BE2C (cell line): ENCODE measurements at places on chromosomes 16 and 17.

- no peak for DNase-seq
Measured at GRCh38 chr16:50302472-50303005, 36.2 kb downstream of the ADCY7 start.

- no peak for DNase-seq
Measured at GRCh38 chr16:63883091-63883490, 1238.8 kb downstream of the CDH11 start.

GRCh38 chr17:48818361-48818841 is 1.4 kb upstream of the TTLL6 start:
- no peak for DNase-seq

GRCh38 chr17:2905696-2906501 is 109.7 kb downstream of the RAP1GAP2 start:
- peak; percentile 53 for DNase-seq

DNA sequence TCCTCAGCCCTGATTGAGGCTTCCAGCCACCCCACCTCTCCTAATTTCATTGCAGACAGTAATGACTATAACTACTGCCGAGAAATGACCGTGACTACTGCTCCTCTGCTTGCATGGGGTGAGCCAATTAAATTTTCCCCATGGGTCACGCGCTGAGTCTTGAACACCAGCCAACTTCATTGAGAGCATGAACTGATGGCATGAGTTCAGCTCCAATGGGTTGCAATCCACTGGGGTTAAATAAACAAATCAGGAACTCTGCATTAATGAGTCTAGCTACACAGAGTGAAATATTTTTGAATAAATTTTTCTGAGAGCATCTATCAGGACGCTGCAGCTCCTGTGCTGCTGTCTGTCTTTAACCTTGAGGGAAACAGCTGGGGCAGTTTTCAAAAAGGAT is 61.6 kb upstream of the CLEC3A start:
- no peak for DNase-seq
